ENCODE measurements at places on chromosomes 13 and 19.
A peak's percentile ranks its signal among the peaks of the same experiment; 100 is the strongest.

- DNase-seq = no peak
Observed at GRCh38 chr13:95411428-95412040, 110.3 kb upstream of the ABCC4 start.

DNA sequence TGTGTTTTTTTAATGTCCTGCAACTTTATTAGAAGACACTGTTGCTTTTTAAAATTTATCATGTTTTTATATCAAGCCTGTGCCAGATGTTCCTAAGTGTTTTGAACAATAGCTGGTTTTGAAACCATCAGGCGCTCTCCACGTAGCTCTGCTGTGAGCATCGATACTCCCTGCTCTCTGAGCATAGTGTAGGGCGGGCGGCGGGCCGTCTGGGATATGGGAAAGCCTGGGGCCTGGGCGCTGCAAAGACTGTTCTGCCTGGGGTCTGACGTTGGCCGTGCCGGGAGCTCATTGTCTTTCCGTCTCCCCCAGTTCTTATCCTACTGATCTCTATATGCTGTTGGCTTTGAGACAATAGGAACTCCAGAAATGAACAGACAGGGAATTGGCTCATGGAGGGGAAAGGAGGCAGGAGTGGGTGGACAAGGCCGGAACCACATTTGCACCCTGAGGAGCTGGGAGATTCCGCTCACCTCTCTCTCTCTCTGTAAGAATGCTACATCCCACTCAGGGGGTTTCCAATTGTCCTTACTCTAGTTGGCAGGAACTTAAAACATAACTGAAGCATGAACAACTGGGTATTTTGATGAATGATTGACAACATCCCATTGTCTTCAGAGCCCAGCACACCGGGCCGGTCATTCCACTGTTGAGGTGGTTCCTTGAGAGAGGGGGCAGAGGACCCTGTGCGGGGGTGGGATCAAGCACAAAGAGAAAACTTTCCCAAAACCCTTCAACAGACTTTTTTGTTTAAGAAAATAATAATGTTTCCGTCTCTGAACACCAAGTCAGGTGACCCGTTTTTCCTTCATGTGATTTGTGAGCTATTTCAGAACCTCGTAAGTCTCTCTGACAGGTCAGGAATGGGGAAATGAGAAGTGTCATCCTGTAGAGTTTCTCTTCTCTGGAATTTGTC, 64.7 kb downstream of the COL4A2 start:
- DNase-seq = peak; percentile 40

GRCh38 chr13:74889321-74889720, 592.6 kb downstream of the TBC1D4 start:
- no peak for DNase-seq

- no peak for DNase-seq
Observed at GRCh38 chr13:65943024-65943423, 1287.1 kb downstream of the PCDH9 start.

DNA sequence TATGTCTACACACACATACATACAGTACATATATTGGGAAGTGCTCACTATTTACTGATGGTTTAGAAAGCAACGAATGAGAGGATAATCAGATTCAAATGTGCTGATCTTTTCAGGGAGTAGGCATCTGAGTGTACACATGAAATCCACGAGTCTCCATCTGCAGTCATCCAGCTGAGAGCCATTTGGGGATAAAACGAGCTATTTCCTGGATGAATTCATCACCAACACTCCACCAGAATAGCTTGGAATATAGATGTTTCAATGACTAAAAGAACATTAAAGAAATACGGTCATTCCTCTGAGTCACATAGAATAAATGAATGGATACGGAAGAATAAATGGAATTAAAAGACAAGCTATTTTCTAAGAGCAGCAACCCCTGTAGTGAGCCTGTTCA, 721.6 kb upstream of the ARGLU1 start:
- DNase-seq = no peak

- DNase-seq = no peak
Observed at GRCh38 chr19:20423381-20424197, 142.0 kb downstream of the ZNF737 start.

- no peak for DNase-seq
Observed at GRCh38 chr13:99665711-99666110, 164.4 kb downstream of the TM9SF2 start.

- no peak for DNase-seq
Observed at GRCh38 chr19:2883686-2884439, 16.7 kb downstream of the ZNF556 start.

- no peak for DNase-seq
Observed at GRCh38 chr13:101978552-101979315, 423.1 kb downstream of the FGF14 start.

- DNase-seq = no peak
Observed at GRCh38 chr19:5948752-5949564, 29.0 kb downstream of the RANBP3 start.

DNA sequence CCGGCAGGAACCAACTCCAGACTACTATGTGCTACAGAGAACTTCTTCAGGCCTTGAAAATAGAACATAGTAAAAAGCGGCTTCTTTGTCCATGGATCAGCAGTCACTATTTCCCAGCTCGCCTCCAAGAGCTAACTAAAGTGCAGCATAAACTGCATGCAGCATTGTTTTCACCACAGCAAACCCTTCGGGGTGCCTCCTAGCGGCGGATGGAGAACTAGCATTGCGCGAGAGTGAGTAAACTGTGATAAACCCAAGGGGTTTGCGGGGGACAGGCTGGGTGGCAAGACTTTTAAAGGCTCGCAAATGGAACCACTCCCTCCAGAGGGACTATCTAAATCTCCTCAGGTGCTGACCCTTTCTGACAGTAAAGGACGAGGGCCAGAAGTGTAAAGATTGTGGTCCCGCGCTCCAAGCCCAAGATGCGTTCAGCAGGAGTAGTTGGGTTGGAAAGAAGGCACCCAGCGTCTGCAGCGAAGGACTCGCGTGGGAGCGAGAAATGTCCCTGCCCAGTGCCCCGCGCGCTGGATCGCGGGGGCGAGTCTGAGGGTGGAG, 21.5 kb upstream of the SGCG start:
- DNase-seq = no peak

- DNase-seq = no peak
Observed at GRCh38 chr19:3094601-3095440, 659 bp downstream of the GNA11 start.

All from GM12878 (cell line).